KG1 (cell line): ENCODE measurements at places on chromosomes 12 and 14.

GRCh38 chr12:125983094-125983783 is 918.0 kb downstream of the AACS start:
- no peak for DNase-seq

DNA sequence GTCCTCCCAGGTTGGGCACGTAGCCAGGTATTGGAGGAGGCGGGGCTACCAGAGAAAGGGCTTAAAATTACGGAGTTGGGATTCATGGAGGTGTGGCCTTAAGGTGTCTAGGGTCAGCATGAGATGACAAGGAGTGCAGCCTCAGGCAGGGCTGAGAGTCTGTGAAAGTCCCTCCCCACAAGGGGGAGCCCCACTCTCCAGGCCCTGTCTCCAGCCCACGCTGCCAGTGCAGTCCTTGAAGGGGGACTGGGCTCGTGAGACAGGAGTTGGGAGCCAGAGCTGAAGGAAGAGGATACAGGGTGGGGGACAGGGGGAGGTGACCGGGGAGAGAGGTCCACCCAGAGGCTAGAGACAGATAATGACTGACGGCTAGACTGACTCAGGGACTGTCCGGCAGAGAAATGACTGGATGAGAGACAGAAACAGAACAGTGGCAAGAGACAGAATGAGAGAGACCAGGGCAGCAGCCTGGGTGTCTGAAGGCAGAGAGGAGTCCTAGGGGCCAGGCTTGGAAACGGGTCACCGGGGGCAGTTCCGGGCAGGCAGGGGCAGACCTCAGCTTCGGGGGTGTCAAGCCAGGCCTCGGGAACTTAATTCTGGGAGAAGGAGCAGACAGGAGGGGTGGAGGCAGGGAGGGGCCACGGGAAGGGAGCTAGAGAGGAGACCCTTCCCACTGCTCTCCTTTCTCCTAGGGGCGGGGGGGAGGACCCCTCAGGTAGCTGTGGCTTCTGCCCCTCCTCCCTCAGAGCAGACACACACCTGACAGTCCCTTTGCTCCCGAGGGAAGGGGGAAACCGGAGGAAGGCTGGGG is 970 bp downstream of the CDH24 start:
- no peak for DNase-seq

DNA sequence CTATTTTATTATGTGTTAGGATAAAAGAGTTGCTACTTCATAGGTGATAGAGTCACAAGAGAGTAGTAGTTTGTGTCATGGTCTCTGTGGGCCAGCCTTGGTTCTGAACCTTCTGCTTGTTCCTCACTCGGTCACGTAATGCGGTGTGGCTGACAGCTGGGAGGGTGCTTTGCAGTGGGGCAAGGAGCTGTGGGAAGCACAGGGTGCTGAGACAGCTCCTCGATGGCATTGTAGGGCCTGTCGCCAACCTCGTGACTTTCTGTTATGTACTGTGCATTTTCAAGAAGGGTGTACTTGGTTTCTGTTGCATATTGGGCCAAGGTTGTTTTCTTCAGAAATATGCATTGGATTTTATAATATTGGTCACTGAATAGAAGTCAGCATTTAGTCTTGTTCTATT is 61.3 kb upstream of the RD3L start:
- no peak for DNase-seq

DNA sequence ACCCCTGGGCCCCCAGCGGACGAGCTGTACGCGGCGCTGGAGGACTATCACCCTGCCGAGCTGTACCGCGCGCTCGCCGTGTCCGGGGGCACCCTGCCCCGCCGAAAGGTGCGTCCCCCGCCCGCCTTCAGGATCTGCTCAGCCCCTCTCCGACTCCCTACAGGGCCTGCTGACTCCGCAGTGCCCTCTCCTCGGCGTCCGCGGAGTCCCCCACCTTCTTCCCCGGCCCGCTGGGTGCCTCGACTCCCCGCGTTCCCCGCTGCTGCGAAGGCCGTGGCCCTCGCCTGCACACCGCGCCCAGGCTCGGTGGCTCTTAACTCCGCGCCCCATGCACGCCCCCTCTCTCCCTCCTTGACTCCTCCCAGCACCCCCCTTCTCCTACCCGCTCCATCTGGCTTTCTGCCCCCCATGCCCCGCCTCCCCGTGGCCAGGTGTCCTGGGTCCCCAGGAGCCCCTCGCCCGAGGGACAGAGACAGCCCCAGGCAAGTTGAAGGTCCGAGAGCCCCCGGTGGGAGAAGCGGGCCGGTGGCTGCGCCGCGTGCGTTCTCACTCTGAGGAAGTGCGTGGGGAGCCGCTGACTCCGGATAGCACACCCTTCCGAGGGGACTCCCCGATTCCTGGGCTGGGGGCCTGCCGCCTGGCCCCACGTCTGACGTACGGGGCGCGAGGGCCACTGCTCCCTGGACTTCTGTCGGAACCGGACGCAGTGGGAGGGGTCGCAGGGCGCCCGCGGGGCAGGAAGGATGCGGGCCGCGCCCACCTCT is 594 bp downstream of the TAMALIN start:
- no peak for DNase-seq

DNA sequence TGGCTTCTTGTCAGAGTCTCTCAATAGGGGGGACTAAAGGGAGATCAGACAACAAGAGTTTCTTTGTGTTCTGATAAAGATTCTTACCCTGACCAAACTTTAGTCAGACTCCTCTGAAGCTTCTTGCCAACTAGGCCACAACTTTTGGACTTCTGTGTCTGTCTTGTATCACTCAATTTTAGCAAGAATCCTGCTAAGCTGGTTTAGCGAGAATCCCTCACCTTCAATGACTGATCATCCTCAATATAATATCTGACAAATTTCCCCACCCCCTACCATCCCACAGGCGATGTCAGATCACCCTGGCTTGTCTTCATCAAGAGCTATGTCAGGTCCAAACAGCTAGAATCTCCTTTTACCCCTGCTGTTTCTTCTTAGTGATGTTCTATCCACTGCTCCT is 215.2 kb downstream of the RASSF9 start:
- DNase-seq = no peak

- DNase-seq = no peak
These were observed 19.6 kb upstream of the GALNT8 start for GRCh38 chr12:4700621-4701026.

DNA sequence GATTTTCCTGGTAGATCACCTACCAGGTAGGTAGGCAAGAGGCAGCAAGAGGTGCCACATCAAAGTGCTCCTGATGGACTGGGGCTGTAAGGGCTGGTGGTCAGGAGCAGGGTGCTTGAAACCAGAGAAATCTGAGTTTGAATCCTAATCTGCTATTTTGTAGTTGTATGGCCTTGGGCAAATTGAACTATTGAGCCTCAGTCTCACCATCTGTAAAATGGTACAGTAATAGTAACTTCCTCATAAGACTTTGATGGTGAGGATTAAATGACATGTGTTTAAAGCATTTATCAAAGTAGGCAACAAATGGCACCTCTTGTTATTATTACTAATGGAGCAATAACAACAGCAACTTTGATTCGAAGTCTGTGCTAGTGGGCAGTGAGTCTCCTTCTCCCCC is 32.0 kb downstream of the JDP2 start:
- no peak for DNase-seq

DNA sequence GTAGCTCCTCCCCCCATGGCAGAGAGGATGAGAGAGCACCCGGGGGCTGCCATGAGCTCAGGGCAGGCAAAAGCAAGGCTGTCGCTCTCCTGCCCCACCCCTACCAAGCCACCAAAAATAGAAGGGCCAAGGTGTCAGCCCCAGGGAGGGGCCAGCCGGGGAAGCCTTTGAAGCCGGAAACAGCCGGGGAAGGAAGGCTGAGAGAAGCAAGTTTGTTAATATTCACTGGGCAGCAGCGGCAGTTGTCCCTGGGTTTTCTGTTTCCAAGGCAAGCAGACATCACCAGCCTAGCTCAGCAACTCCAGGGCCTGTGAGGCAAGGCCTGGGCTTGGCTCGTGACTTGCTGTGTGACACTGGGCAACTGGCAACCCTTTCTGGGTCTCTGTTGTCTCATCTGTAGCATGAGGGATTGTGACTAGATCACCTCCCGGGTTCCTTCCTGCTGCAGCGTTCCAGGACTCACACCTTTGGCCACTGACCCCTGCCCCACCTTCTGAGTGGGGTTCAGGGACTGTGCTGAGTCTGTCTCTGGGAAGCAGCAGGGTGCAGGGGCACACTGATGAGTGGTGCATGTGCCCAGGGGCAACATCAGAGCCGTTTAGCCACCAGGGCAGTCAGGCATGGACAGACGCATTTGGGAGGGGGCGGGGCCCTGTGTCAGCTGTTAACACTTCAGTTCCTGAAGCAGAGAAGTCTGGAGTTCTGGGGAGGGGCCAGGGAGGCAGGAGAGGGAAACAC is 24.3 kb downstream of the SYNDIG1L start:
- DNase-seq = no peak

- DNase-seq = no peak
These were observed 37.1 kb upstream of the AEBP2 start for GRCh38 chr12:19402211-19402610.

DNA sequence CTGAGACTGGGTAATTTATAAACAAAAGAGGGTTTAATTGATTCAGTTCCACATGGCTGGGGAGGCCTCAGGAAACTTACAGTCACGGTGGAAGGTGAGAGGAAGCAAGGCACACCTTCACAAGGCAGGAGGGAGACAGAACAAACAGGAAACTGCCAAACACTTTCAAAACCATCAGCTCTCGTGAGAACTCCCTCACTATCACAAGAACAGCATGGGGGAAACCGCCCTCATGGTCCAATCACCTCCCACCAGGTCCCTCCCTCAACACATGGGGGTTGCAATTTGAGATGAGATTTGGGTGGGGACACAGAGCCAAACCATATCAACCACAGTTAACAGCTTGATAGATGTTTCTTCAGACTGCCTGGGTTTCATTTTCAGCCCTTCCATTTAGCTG is 6.2 kb upstream of the GNPNAT1 start:
- DNase-seq = no peak

DNA sequence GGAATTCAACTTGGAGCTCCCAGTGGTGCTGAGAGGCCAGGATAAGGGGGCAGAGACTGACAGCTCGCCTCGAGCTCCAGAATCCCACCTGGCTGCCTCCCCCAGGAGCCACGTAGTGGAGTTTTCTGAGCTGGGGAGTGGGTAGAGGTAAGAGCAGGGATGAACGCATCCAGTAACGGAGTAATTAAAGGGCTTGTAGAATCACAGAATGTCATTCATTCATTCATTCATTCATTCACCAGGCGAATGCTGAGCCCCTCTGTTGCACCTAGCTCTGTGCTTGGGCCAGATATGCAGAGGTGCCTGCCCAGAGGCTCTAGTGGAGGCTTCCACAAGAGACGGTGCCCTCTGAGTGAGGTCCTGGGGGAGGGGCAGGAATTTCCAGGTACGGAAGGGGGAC is 8.1 kb downstream of the FAM181A start:
- no peak for DNase-seq

GRCh38 chr12:100651694-100652093 is 78.2 kb downstream of the GAS2L3 start:
- DNase-seq = no peak
